ENCODE measurements at places on chromosomes 4 and X. TPM values are rescaled to one million over a fixed set of nuclear protein-coding genes. Genes with fewer than 3 reads are reported as not detected.

DNA sequence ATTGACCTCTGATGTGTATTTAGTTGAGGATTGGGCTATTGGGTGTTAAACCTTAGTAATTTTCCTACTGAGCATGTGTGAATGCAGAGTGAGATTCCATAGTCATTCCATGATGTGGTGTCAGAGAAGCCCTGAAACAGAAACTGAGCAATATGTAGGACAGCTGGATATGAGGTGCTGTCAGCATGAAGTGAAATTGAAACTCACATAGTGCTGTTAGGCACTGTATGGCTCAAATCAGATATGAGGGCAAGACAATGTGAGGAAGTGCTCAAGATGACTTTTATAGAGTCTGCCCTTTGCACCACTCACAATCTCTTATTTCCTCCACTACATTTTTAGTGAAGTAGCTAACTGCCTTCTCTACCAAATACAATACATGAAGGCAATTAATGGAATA, 188.3 kb downstream of the SH3BGRL start:
- no peak for DNase-seq

- DNase-seq = no peak
Observed at GRCh38 chr4:33107814-33108213, 2387.6 kb downstream of the PCDH7 start.

- DNase-seq = no peak
Observed at GRCh38 chrX:1591863-1592469, 562 bp downstream of the AKAP17A start.

- DNase-seq = no peak
Observed at GRCh38 chr4:138521809-138522208, 279.7 kb upstream of the SLC7A11 start.

- DNase-seq = no peak
Observed at GRCh38 chr4:168769416-168769815, 240.6 kb downstream of the CBR4 start.

DNA sequence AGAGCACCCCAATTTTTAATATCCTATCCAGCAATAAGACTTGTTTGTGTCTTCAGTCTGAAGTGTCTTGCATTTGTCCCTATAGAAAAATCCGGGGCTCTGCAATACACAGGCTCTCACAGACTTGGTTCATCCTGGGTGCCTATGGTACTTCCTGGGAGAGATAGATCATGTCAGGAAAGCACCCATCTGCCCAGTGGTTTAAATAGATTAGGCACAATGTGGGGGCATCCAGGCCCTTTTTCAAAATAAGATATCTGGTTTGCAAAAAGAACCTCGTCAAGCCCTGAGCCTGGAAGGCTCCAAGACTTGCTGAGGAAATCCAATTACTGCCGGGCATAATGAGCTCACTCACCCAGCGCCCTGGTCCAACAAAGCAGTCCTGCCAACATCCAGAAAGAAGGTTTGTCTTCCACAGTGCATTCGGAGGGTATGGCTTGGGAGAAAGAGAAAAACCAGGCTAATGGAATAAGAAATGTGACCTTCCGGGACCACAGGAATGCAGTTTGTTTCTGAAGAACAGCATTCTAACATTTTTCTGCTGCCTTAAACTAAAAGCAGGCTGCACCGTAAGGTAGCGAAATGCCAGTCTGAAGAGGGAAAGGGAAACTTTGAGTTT, 11.6 kb downstream of the JAKMIP1 start:
- DNase-seq = no peak

GRCh38 chr4:77052352-77052751, 23.4 kb downstream of the CCNI start:
- DNase-seq = no peak

- no peak for DNase-seq
Observed at GRCh38 chr4:7110546-7110945, 42.7 kb upstream of the GRPEL1 start.

The LDB2 gene
- 62.7 TPM for total RNA-seq

The SHROOM4 gene
- total RNA-seq = 9.6 TPM

The SMC1A gene
- 26.0 TPM for total RNA-seq

The HOPX gene
- 1.4 TPM for total RNA-seq

The KIT gene
- total RNA-seq = 18.6 TPM

The NLGN4X gene
- 11.7 TPM for total RNA-seq

The FAT4 gene
- 22.7 TPM for total RNA-seq

The FRG2 gene
- not detected for total RNA-seq

All from tibial nerve (tissue), 4 donors.